ENCODE measurements at places on chromosomes 1 and 21. TPM values are rescaled to one million over a fixed set of nuclear protein-coding genes. Genes with fewer than 3 reads are reported as not detected.

Gene FNDC5
- 0.88 TPM for total RNA-seq

Gene ELK4
- total RNA-seq = 65.3 TPM

Gene MRPL55
- total RNA-seq = 55.7 TPM

Gene RHBDL2
- 0.28 TPM for total RNA-seq
